ENCODE measurements at places on chromosomes 7 and 10.

DNA sequence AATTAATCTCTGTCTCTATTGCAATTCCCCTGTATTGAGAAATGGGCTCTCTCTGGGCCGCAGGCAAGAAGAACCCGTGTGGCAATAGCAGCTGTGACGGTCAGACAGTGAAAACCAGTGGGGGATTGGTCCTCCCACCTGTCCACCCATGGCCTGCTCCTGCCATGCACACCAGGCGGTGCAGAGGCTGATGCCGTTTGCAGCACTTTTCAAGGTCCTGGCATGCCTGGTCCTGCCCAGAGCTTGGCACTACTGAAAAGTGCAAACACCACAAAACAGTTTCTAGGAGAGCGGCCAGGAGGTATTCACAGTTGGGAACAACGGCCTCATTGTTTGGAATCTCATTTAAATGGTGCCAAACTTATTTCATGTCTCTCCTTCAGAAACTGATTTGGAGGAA, 41.5 kb downstream of the PSPH start:
- no peak for DNase-seq

DNA sequence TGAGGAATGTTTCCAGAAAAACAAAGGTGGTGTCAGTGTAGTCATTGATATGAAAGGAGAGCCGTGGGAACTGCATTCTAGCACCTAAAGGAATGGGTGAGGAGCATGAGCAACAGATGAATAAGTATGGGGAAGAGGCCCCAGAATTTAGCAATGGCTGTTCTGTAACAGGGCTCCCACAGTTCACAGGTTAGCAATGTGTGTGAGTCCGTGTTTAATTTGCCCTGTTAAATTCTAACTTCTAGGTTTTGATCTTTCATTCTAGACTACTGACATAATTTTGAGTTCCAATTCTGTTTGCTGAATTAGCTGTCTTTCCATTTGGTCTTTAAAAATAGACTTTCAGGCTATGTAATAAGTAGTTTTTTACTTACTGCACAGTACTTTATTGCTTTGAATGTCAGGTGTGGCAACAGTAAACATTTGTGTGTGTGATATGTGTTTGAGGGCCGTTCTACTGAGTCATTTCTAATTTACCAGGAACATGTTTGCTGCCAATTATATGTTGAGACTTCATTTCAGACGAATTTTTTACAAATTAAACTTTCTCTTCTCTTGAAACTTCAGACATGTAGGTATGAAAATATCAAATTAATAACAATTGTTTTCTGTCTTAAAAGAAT, 8.8 kb downstream of the STK17A start:
- DNase-seq = no peak

- no peak for DNase-seq
Observed at GRCh38 chr10:43045631-43046287, 31.1 kb upstream of the RET start.

DNA sequence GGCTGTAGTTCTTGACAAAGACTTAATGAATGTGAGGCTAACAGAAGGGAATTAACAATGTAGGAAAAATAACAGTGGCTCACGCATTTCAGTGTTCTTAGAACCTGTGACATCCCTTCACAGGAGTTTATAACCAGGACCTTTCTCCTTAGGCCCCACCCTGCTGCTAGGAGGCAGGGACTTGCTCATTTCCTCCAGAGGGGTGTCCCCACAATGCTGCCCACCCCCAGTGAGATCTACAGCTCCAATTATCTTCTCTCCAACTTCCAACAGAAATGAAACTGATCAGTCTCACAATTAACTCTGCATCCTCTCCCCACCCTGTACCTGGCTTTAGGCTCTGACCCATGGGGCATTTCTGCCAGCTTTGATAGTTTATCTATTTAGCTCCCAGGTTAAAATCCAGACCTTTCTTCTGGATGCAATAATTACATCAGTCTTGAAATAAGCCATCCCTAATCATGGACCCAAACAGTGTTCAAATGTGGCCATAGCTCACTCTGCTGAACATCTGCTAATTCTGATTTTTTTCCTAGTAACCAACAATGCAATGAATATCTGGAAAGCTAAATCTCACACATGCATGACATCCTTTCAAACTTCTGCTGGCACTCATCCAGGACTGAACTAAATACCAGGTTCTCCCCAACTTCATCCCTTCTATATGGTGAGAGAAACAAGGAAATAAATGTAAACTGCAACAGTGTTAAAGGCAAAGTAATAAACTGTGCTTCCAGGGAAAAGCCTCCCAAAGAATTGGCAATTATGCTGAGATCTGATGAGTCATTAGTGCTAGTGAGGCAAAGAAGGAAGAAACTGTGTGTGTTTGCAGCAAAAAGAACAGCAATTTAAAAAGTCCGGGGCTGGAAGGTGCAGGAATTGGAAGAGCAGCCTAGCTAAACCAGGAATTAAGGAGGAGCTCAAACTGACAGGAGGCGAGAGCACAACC, 64.6 kb downstream of the HERPUD2 start:
- no peak for DNase-seq

DNA sequence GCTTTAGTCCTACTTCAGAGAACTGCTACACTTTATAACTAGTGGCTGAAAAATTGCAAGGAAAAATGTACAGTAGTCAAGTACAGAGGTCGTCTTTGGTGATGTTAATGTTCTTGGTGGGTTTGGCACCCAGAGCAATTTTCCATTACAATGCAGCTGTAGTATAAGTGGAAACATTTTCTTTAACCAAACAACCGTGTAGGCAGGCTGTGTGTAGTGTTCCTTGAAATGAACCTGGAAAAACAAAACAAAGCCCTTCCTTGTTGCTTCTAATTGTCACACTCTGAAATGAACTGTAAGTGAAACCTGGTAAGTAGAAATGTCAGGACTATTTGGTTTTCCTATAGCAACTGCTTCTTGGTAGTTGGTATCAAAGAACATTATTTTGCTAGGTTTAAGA, 256.9 kb downstream of the MDFIC start:
- no peak for DNase-seq

- no peak for DNase-seq
Observed at GRCh38 chr7:55060085-55060484, 41.3 kb downstream of the EGFR start.

- no peak for DNase-seq
Observed at GRCh38 chr10:71713135-71714030, 6.2 kb downstream of the C10orf105 start.

DNA sequence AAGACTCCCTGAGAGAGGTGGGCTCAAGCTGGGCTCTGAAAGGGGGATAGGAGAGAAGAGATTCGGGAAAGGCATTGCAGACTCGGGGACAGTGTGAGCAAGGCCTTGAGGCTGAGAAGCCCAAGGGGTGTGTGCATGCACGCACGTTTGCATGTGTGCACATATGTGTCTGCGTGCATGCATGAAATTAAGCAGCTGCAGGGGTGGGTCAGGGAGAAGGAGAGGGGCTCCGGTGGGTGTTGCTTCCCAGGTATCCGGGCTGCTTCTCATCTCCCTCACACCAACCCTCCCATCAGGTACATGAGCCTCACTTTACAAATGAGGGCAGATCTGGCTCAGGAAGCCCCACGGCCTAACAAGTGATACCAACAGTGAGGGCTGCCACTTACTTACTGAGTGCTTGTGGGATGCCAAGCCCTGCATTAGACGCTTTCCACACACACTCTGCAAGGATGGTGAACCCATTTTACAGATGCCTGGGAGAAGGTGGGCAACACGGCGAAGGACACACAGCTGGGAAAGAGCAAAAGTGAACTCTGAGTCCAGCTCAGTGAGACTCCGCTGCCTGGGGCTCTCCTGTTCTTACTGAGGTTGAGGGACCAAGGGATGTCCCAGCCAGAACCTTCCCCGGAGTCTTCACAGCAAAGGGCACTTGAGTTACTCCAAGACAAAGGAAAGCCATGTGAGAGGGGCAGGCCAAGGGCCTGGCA, 26.4 kb downstream of the ZCCHC24 start:
- DNase-seq = no peak

- DNase-seq = no peak
Observed at GRCh38 chr7:46534664-46535588, 613.9 kb upstream of the IGFBP3 start.

- no peak for DNase-seq
Observed at GRCh38 chr10:44982496-44982895, 3.9 kb upstream of the DEPP1 start.

DNA sequence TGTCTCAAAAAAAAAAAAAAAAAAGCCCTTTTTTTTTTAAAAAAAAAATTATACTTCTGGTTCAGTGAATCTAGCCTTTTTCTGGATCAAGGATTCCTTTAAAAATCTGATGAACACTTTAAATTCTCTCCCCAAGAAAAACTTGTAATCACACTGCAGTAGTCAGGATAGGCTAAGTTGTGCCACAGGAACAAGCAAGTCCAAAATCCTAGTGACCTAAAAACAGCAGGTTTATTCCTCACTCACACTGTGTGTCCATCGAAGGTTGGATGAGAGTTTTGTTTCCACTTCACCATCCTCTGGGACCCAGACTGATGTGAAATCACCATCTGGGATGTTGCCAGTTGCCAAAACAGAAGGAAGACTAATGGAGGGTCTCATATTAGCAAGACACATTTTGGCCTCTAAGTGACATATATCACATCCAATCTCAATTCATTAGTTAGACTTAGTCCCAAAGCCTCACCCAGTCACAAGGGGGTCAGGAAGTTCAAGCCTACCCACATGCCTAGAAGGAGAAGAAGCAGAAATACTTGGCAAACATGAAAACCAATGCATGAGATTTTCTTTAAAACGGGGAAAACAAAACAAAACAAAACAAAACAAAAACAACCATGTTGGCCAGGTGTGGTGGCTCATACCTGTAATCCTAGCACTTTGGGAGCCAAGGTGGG, 32.7 kb downstream of the CYP17A1 start:
- no peak for DNase-seq

Data from activated T-helper 1 cell treated with Interleukin-2 at 50 U/mL for 16 hours (primary cell).